ENCODE measurements at places on chromosomes 16 and 17. TPM values are rescaled to one million over a fixed set of nuclear protein-coding genes. Genes with fewer than 3 reads are reported as not detected.

Gene MMP25
- 1.9 TPM for polyA plus RNA-seq

Gene TCAP
- polyA plus RNA-seq = 399 TPM

Gene DRC3
- 6.6 TPM for polyA plus RNA-seq

Gene ACSM3
- polyA plus RNA-seq = 2.9 TPM

Gene KRT20
- polyA plus RNA-seq = not detected

Gene SPATA32
- polyA plus RNA-seq = 0.11 TPM

Gene ZNF597
- polyA plus RNA-seq = 1.7 TPM

Gene KRT36
- polyA plus RNA-seq = not detected

Gene OTOA
- 0.06 TPM for polyA plus RNA-seq

Gene MARVELD3
- polyA plus RNA-seq = 0.22 TPM

Measured in forelimb muscle (tissue), 1 donor.